ENCODE measurements at places on chromosomes 2 and 18.

- DNase-seq: no peak
Observed at GRCh38 chr18:46437061-46437460, 220.0 kb downstream of the LOXHD1 start.

- no peak for DNase-seq
Observed at GRCh38 chr2:45394216-45394615, 216.9 kb downstream of the SRBD1 start.

- DNase-seq: no peak
Observed at GRCh38 chr2:145360129-145360790, 840.3 kb upstream of the ZEB2 start.

DNA sequence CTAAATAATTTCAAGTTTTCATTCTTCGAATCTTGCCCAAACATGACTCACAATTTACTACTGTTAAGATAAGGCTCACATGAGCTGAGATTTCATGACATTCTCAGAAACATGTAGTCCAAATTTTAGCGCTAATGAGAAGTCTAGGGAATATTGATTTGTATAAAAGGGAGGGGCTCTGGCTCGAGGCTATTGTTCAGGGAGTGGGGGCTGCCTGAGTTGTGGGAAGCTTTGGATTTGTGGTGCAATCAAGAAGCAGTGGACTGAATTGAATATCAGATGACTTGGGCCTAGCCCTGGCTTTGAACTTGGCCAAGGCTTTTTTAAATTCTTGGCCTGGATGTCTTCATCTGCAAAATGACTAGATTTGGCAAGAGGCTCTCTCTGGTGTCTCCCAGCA is 674.9 kb upstream of the FANCL start:
- no peak for DNase-seq

DNA sequence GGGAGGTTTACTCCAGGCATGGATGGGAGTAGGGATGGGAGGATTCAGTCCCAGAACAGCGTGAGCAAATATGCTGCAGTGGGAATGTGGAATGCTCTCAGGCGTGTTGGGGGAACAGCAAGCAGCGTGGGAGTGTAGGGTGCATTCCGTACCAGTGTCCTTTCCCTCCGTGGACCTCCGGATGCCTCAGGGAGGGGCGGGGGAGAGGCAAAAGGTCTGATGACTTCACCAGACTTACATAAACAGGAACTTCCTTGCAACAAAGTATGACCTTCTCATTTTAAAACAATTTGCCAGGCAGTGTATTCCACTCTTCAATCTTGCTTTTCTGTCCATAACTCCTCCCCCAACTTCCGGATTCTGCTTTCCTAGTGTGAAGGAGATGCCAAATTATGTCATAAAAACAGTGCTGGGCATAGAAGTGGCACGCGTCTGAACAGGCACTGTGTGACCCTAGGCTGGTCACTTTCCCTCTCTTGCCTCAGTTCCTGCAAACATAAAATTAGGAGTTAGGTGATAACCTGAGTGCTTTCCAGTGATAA is 36.9 kb downstream of the RPL37A start:
- DNase-seq: no peak

DNA sequence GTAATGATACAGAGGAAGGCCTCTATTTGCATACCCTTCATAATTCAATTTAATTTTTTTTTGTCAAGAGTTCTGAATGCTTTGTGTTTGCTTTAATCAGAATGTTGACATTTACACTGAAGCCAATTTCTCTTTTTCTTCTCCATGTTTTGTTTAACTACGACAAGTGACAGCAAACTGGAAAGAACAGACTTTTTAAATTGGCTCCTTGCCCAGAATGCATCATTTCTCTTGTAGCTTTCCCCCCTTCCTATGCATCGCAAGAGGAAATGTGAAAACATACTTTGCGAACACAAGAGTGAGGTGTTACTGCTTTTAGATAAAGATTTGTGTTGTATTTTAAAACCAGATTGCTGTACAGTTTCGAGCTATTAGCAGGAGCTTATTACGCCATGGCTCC is 955.2 kb upstream of the CELF4 start:
- no peak for DNase-seq

GRCh38 chr2:25825238-25825637 is 53.0 kb downstream of the ASXL2 start:
- no peak for DNase-seq

DNA sequence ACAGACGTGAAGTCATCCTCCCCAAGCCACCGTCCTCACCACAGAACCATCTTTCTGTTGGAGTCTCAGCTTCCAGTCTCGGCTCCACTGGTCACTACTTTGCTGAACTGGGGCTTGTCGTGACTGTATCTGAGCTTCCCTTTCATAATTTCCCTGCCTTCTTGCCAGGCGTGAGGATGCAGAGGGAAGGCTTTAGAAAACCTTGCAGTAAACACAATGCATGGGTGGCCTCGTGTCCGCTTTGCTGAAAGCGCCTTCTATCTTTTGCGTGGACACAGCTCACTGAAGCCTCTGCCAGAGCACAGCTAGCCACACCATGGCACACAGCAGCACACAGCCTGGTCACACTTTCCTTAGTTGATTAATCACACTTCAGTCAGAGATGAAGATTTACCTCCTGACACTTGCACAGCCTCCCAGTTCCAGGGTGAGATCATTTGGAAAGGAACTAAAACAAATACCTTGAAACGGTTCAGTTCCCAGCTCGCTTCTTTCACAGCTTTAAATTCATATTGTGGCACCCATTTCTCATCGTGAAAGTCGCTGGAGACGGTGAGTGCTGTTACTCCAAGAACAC is 2.8 kb upstream of the GPR45 start:
- no peak for DNase-seq

DNA sequence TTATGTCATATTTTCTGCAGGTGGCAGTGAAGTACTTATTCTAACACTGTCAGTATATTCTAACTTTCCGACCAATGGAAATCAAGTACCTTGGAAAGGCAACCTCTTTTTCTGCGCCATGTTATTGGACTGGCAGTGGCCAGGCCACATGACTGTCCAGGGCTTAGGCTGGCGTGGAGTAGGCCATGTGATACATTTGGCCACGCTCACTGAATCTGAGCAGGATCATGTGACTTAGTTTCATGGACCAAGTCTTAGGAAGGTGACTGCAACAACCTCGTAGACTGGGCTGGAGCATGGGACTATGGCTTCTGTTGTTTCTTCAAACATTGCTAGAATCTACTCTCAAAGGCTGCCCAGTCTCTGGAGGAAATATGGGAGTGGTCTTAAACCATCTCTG is 60.4 kb upstream of the HAAO start:
- no peak for DNase-seq

DNA sequence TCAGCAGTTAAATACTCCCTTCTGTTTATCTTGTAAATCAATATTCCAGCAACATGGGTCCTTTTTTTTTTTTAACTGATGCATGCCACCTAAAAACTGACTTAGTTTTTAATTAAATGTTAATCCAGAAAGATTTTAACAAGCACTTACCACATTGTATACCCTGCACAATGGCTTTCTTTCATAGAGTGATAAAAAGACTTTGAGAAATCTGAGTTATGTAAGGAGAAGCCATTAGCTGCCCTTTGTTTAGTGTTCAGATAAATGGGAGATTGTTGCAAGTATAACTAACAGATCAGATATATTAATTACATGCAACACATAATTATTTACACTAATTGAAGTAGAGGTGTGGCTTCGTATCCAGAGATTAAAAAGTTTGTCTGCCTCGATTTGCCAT is 22.7 kb upstream of the NFATC1 start:
- no peak for DNase-seq

GRCh38 chr2:12821656-12822055 is 104.9 kb downstream of the TRIB2 start:
- no peak for DNase-seq

GRCh38 chr2:181552808-181553207 is 95.6 kb downstream of the ITGA4 start:
- peak; percentile 48 for DNase-seq

GRCh38 chr2:80291656-80292055 is 12.9 kb downstream of the LRRTM1 start:
- no peak for DNase-seq

GRCh38 chr18:23945416-23946079 is 69.0 kb upstream of the TTC39C start:
- DNase-seq: no peak

All from RWPE2 (cell line).